Stimulated activated CD4-positive, alpha-beta T cell treated with anti-CD3 and anti-CD28 coated beads, Interleukin-12 subunit alpha, Interleukin-12 subunit beta, amount 100 ng/mL, for 24 hours (primary cell): ENCODE measurements at places on chromosomes 6 and 20.
A peak's percentile ranks its signal among the peaks of the same experiment; 100 is the strongest.

GRCh38 chr6:17470938-17471327, 77.5 kb downstream of the CAP2 start:
- DNase-seq = no peak

GRCh38 chr6:41171908-41172307, 9.0 kb upstream of the TREM2 start:
- no peak for DNase-seq

GRCh38 chr6:115190534-115190933, 847.7 kb upstream of the HS3ST5 start:
- DNase-seq = no peak

DNA sequence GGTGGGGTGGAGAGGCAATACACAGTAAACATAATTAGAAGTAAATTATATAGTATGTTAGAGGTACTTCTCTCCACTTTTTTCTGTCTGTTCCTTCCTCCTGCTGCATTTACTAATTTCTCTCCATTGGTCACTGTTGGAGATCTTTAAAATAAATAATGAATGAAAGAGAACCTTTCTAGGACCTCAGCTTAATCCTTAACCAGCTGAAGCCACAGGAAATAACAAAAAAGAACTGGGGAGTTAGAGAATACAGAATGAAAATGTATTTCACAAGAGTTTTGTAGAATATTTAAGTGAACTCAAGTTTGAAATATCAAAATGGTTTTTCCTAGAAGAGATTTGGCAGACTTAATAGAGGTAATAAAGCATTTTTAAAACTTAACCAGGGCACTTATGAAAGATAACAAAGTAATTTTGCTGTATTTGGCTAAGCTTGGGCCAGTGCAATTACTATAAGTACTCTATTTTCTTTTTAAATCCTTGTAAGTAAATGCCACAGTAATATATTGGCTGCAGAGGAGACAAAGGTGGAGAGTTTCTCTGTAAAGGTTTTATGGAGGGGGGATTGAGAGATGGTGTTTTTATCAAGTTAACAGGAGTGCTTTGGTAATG, 405.0 kb downstream of the CDKAL1 start:
- no peak for DNase-seq

GRCh38 chr20:33852626-33853506, 41.7 kb downstream of the CHMP4B start:
- no peak for DNase-seq

GRCh38 chr20:31698803-31699718, 23.6 kb downstream of the BCL2L1 start:
- no peak for DNase-seq

GRCh38 chr6:34239500-34239825, 2.8 kb downstream of the HMGA1 start:
- no peak for DNase-seq

DNA sequence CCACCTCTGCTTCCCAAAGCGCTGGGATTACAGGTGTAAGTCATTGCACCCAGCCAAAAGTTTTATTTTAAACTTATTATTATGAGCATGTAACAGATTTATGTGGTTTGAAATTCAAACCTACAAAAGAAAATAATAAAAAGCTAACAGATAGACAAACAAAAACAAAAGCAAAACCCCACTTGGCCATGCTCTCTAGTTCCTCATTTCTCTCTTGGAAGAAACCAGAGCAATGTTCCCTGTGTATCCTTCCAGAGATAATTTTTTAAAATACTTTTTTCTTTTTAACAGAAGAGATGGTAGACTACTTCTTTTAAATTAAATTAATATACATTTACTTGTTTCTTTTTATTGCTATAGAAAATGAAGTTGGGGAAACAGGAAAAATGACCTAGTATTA, 28.0 kb upstream of the SLC17A3 start:
- DNase-seq = no peak

DNA sequence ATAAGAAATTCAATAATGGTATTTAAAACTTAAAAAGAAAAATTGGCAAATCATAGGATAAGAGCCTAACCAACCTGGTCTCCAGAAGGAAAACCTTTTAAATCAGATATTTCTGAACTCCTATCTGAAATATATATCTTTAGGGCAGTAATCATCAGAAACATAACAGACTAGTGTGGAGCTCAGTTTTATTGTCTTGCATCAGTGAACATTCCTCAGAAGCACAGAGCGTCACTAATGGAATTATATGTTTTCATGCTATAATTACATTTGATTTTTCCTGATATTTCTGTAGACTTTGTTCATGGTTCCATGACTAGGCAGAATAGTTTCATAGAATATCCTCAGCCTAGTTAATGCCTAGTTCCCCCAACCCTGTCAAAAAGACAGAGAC, 262.2 kb downstream of the EYA4 start:
- no peak for DNase-seq

GRCh38 chr20:54624706-54625390, 149.5 kb downstream of the DOK5 start:
- DNase-seq = no peak

DNA sequence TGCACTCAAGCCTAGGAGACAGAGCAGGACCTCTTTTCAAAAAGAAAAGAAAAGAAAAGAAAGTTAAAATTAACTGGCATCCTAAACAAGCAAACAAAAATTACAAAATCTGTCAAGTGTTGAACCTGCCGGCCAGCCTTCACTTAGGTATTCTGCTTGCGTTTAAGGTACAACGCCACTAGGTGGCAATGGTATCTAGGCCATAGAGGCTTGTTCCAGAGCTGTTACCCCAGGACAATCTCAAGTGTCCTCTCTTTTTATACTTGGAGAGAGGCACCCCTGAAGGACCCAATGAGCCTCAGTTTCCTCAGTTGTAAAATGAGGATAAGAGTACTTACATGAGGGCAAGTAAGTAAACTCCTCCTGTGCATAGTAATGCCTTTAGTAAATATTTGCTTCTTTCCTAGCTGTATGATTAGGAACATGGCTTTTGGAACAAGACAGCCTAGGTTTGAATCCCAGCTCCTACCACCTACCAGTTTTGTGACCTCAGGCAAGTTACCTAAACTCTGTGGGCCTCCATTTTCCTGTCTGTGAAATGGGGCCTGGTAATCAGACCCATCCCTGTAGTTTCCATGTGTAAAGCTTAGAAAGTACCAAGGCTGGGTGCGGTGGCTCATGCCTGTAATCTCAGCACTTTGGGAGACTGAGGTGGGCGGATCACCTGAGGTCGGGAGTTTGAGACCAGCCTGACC, 5.8 kb upstream of the PACSIN1 start:
- no peak for DNase-seq

DNA sequence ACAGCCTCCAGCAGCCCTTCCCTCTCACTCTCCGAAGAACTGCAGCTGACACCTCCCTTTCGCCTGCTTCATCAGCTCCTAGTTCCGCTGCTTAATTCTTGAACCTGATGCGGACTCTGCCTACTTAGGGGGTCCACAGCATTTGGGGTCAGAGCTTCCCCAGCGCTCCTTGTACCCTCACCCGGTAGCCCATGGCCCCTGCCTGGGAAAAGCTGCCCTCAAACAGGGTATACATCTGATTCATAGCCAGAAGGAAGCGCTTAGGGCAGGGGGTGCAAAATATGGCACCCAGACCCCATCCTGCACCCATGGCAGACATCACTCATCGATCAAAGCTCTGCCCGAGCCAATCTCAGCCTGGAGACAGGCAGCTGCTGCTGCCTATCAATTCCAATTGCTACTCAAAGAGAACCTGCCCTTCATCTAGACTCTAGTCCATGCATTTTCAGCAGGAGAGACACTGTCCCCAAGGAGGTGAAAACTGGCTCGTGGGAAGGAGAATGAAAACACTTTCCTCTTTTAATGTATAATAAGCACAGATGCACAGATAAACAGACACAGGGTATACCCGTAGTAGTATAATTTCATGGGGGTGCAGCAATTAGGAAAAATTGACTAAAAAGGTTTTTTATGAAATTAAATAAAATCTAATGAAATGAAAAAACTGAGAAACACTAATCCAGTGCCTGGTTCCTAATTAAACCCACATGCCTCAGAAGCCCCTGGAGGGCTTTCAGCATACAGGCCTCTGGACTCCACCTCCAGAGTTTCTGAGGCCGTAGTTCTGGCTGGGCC, 194.8 kb downstream of the PREX1 start:
- DNase-seq = no peak

GRCh38 chr20:46683011-46683667, 6.1 kb downstream of the TP53RK start:
- no peak for DNase-seq

DNA sequence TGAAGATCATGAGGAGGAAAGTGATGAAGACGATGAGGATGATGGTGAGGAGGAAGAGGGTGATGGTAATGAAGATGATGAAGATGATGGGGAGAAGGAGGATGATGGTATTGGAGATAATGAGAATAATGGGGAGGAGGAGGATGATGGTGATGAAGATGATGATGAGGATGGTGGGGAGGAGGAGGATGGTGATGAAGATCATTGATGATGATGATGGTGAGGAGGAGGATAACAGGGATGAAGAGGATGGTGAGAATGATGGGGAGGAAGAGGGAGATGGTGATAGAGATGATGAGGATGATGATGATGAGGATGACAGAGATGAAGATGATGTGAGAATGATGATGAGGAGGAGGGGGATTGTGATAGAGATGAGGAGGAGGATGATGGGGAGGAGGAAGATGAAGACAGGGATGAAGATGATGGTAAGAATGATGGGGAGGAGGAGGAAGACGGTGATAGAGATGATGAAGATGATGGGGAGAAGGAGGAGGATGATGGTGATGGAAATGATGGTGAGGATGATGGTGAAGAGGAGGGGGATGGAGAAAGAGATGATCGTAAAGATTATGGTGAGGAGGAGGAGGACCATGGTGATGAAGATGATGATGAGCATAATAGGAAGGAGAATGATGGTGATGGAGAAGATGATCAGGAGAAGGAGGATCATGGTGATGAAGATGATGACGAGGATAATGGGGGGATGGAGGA, 273.7 kb downstream of the SMOC2 start:
- DNase-seq = no peak

GRCh38 chr20:6426287-6426891, 303.6 kb upstream of the FERMT1 start:
- no peak for DNase-seq

GRCh38 chr6:30075790-30076732, 492 bp upstream of the RNF39 start:
- no peak for DNase-seq

- DNase-seq = no peak
These were observed 257.8 kb upstream of the KCNQ5 start for GRCh38 chr6:72363844-72364740.

- DNase-seq = no peak
These were observed 32.5 kb downstream of the TBX18 start for GRCh38 chr6:84731901-84732300.

DNA sequence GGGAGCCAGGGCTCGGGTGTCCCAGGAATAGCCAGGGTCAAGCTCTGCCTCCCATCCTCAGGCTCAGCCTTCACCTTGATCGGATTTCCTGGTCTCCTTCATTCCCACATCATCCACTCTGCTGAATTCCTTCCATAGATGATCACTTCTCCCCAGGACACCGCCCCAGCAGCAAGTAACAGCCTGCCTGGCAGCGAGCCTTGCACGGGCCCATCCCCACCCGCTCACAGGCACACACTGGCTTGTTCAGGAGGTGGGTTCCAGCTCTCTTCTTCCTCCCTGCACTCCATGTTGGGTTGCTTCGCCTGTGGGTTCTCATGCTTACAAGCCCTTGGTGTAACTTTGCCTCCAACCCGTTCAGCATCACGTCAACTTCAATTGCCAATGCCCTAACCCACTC, 113.0 kb upstream of the IYD start:
- no peak for DNase-seq

GRCh38 chr6:37314487-37315156, 39.2 kb upstream of the RNF8 start:
- peak; percentile 20 for DNase-seq

GRCh38 chr20:64035066-64035932, 683 bp upstream of the C20orf204 start:
- no peak for DNase-seq

- no peak for DNase-seq
These were observed 41.0 kb downstream of the ZNF292 start for GRCh38 chr6:87196275-87196842.

DNA sequence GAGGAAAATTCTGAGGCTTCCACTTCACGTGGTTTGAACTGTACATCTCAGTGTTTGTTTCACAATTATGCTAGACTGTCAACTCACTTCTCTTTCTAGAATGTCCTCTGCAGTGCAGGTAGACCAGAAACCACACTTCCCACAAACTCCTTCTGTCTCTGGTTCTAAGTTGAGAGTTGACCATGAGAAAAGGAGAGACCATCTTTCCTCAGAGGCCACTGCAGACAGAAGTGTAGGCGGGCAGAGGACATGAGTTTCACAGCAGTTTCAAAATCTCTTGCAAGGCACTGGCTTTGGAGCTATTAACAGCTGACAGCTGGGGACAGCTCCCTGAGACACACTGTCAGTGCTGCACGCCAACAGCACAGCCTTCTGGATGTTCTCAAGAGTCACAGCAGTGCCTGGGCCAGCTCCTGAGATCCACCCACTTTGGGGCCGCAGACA, 55.4 kb upstream of the MOXD1 start:
- no peak for DNase-seq
